Amniotic stem cell (primary cell): ENCODE measurements at places on chromosomes 4 and X.

- no peak for DNase-seq
These were observed 6.2 kb downstream of the GAK start for GRCh38 chr4:925771-926500.

DNA sequence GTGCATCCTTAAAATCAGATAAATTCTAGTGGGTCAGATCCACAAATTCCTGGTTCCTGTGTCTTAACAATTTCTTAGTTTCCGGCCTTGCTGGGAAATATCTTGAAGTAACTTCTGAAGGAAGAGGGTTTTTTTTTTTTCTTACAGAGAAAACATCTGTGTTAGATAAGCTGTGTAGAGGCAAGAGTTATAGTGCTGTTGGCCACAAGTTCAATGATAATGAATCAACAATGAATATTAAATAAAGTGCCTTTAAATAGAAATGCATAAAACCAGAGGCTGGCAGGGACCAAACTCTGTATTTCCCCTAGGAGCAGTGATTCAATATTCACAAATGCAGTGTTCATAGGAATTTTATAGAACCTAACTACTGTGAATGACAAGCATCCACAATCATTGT is 711.9 kb upstream of the ATOH1 start:
- DNase-seq: no peak

- peak; percentile 38 for DNase-seq
These were observed 54.4 kb downstream of the FAT1 start for GRCh38 chr4:186669159-186669731.

DNA sequence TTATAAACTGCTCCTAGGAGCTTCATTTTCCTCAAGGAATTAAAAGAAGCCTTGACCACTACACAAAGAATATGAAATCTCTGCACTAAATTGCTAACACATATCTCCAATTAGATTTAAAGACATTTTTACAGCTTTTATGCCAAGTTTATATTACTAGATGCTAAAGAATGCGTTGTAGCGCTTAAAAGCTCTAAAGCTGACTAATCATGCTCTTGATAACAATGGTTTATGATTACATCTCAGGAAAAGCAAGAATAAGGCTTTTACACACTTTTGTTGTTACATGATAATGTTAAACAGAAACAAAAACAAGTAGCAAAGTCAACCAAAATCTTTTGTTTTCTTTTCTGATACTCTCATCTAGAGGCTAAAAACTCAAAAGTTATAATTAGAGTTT is 44.7 kb downstream of the SLC10A7 start:
- no peak for DNase-seq

- no peak for DNase-seq
These were observed 227.3 kb upstream of the TET2 start for GRCh38 chr4:104919406-104919805.

- no peak for DNase-seq
These were observed 167.7 kb downstream of the DCAF12L2 start for GRCh38 chrX:125998432-125998831.

GRCh38 chr4:38980903-38981676 is 51.1 kb downstream of the TMEM156 start:
- DNase-seq: no peak

DNA sequence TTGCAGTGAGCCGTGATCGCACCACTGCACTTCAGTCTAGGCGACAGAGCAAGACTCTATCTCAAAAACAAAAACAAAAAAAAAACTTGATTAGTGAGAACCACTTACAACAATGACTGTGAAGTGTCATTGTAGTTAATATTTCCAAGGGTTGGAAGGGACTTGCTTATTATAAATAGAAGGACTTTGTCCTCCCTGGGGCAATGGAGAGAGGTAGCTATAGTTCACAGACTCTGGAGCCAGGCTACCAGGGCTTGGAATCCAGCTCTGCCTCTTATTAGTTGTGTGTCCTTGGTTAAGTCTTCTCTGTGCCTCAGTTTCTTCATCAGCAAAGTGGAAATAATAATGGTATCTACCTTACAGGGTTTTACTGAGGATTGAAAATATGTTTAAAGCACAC is 51.6 kb downstream of the TMEM150C start:
- DNase-seq: no peak

- DNase-seq: no peak
These were observed 1.5 kb downstream of the KLF8 start for GRCh38 chrX:56233682-56234081.

DNA sequence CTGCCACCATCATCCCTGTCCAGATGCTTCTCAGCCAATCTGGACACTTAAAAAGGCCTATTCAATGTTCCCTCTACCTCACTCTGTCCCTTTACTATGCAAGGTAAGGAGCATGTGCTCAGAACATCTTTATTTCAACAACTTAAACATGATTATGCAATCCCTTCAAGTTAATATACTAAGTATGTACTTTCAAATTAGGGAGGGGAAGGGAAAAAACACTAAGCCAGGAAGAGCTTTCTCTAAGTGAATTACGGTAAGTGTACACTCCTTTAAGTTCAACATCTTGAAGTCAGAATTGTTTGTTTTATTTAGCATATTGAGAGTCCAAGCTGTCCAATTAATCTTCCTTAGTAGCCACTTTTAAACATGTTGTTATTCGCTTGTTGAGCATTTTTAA is 14.1 kb downstream of the SLC10A7 start:
- no peak for DNase-seq

DNA sequence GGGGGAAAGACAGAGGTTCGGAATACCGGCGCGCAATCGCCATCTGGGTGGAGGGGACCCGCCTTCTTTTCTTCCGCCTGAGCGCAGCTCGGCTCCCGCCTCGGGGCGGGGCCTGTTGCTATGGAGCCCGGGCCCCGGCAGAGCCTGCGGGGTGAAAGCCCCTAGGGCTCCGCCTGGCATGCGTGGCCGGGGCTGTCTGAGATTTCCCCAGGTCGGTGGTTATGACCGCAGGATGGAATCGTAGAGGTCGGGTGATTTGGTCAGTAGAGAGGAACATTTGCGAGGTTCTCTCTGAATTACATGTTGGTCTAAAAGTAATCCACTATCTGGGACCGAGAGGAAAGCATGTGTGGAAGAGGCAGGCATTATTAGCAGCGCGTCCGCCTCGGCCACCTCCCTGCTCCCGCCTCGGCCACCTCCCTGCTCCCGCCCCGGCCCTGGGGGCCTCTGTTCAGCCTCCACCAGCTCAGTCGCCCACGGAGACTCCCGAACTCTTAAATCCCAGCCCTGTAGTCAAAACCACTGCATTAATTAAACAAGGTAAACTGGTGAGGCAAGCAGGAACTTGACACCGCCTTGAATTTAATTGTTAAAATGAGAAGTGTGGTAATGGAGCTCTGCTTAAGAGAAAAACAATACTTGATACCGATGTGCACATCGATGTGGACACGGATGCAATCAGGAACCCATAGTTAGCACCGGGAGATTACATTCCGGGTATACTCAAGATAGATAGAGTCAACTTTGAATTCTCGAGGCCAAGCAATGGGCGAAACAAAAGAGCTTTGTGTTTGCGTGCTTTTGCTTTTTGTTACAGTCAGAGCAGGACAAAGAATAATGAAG is 45.2 kb downstream of the TRIM2 start:
- peak; percentile 65 for DNase-seq

DNA sequence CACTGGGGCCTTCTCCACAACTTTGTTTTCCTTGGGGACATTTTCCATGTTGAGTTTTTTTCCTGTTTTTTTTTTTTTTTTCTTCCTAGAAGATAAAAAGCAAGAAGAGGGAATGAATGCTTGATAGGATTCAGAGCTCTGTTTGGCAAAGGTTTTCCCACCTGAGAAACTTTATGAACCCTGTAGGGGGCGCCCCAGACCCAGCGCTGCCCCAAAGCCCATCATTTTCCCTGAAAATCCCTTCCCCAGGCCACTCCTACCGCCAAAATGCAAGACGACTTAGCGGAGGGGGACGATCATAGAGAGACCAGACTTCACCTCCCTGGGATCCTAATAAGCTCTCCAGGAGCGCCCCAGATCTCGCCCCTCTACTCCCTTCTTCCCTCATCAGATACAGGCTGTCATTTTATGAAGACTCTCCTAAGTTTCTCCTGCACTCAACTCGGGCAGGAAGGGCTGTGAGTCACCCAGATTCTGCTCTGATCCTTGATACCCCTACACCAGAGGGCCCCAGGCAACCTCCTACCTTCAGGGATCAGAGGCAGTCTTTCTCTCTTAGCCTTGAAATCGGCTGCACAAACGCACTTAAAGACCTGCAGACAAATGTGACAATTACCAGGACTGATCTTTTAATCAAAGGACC is 1.4 kb downstream of the BEX5 start:
- no peak for DNase-seq

DNA sequence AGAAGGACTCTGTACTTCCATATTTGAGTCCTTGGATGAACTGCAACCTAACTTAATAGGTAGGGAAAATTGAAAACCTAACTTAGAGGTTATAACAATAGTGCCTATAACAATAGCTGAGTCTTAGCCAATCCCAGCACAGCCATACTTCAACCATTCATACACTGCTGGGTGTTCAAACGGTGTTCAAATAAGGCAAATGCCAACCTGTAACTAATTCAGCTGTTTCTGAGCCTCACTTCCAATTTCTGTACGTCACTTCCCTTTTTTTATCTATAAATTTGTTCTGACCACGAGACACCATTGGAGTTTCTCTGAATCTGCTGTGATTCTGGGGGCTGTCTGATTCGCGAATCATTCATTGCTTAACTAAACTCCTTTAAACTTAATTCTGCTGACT is 9.6 kb upstream of the GRSF1 start:
- no peak for DNase-seq

GRCh38 chr4:166290426-166290825 is 417.4 kb downstream of the TLL1 start:
- DNase-seq: no peak

GRCh38 chr4:36476135-36476534 is 194.7 kb downstream of the DTHD1 start:
- DNase-seq: no peak

- no peak for DNase-seq
These were observed 4.8 kb upstream of the CCSER1 start for GRCh38 chr4:90122355-90122748.

DNA sequence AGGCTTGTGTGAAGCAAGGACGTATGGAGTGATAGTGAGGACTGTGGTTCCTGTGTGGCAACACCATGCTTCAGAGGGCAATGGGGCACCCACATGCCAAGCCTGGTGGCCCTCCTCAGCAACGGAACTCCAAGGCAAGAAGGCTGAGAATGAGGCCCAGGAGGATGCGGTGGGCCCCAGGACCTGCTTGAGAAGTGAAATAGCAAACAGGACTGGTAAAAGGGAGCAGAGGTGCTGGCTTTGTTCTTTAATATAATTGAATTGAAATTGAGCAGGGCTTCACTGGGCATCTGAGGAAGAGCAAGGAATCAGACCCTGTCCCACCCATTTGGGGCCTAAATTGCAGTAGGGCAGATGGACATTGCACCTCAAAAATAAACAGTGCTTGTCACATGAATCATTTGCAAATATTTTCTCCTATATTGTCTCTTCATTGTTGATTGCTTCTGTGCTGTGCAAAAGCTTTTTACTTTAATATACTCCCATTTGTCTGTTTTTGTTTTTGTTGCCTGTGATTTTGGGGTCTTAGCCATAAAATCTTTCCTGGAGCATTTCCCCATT is 2.3 kb downstream of the TMEM187 start:
- no peak for DNase-seq

DNA sequence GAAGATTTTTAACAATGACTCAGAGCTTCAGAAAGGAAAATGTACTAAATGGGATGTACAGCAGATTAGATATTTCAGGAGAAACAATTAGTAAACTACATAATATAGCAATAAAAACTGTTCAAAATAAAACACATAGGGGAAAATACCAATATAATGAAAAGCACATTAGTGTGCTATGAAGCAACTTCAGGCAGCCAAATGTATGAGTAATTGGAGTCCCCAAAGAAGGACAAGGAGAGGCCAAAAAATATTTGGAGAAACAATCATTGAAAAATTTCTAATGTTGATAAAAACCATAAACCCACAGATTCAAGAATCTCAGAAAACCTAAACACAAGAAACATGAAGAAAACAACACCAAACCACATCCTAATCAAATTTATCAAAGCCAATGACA is 129.3 kb upstream of the CHRDL1 start:
- no peak for DNase-seq

GRCh38 chrX:150370589-150371312 is 7.6 kb downstream of the MAMLD1 start:
- DNase-seq: no peak

GRCh38 chr4:46404981-46405380 is 15.1 kb upstream of the GABRA2 start:
- DNase-seq: no peak

DNA sequence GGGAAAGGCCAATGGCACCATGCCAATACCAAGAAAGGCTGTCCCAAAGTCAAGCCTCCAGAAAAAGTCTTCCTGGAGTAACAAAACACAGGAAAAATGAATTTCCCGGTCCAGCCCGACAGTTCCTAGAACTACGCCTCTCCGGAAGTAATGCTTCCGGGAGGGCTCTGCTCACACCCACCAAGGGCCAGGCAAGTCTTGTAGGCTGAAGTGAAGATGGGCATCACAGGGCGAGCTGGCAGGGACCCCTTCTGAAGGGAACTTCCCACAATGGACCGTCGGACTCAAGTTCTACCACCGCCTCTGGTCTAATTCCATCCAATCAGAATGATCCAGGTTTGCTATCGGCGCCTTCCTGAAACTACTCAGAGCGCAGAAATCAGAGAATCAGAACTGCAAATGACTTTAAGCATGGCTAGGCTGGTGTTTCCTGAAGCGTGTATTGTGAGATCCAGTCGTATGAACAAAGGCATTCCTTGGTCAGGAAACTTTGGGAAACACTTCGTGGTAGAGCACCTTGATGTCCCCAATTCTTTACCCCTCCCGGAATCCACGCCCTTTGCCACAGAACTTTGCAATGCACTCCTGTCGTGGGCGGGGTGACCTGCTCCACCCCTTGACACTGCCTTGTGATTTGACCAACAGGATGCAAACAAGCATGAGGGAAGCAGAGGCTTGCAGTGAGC is 127.8 kb downstream of the BCOR start:
- DNase-seq: no peak

GRCh38 chr4:56410247-56411062 is 23.2 kb upstream of the AASDH start:
- peak; percentile 90 for DNase-seq

GRCh38 chr4:108559911-108560310 is 60.5 kb upstream of the RPL34 start:
- no peak for DNase-seq

- no peak for DNase-seq
These were observed 26.7 kb downstream of the NR3C2 start for GRCh38 chr4:148415500-148415899.

GRCh38 chr4:182091128-182091527 is 152.1 kb upstream of the TENM3 start:
- no peak for DNase-seq

DNA sequence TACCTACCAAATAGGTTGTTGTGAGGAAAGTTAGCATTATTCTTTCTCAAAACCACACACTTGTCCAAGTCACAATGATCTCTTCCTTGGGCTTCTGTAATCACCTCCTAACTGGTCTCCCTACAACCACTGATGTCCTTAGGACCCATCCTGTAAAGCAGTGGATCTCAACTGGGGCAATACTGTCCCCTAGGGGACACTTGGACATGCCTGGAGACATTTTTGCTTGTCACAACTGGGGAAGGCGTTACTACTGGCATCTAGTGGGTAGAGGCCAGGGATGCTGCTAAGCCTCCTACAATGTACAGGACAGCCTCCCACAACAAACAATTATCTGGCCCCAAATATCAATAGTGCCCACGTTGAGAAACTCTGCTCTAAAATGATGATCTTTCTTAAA is 118.7 kb upstream of the AP1S2 start:
- no peak for DNase-seq
